ENCODE measurements at places on chromosomes 4 and X.
A peak's percentile ranks its signal among the peaks of the same experiment; 100 is the strongest.

- no peak for DNase-seq
Observed at GRCh38 chrX:133633162-133633561, 217.9 kb upstream of the GPC4 start.

DNA sequence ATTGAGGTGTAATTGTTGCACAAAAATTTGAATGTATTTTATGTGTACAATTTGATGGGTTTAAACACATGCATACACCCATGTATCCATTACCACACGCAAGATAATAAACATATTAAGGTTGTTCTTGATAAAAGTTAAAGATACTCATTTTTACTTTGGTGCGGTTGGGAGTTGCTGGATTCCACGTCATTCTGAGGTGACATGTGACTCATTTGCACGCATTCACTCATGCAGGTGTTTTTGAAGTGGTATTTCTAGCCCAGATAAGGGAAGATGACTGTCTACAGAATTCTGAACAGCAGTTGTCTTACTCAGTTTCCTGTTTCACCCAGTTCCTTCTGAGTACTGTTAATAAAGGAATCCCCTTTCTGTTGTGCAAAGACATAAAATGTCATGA is 142.0 kb downstream of the RTL3 start:
- DNase-seq, result no peak

GRCh38 chr4:84887824-84888223 is 78.7 kb downstream of the WDFY3 start:
- DNase-seq, result no peak

GRCh38 chr4:171639540-171639939 is 173.7 kb upstream of the GALNTL6 start:
- no peak for DNase-seq

DNA sequence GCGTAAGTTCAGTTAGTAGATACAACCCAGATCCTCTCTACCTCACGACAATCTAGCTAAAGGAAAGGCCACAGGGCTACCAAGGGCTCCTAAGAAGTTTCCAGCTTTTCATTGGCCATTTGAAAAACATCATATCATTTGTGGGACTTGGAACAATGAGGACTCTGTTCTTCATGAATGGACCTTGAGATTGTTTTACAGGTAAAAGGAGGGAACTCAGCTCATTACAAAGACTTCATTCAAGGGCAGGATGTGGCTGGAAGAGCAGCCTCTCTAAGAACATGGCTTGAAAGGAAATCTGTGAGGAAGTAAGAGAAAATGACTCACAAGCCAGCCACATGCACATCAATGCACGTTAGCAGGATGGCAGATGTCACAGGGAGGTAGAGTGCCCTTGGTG is 105.9 kb upstream of the SLC7A11 start:
- no peak for DNase-seq

GRCh38 chr4:26299254-26299882 is 21.4 kb upstream of the RBPJ start:
- DNase-seq, result no peak

DNA sequence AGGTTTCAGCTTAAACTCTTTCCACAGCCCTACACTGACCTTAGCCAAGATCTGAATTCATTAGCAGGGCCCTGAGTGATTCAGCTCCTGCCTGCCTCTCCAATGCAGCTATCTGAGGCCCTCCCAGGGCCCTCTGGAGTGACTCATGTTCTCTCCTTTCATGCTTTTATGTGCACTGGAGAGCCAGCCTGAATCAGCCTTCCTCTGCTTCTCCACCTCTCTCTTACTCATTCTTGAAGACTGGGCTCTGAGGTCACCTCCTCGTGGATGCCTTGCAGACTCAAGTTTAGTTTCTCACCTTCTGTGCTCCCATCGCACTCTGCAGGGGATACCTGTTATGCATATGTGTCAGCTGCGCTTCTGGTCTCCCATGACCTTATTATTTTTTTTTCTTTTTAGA is 3.1 kb upstream of the OCIAD2 start:
- no peak for DNase-seq

DNA sequence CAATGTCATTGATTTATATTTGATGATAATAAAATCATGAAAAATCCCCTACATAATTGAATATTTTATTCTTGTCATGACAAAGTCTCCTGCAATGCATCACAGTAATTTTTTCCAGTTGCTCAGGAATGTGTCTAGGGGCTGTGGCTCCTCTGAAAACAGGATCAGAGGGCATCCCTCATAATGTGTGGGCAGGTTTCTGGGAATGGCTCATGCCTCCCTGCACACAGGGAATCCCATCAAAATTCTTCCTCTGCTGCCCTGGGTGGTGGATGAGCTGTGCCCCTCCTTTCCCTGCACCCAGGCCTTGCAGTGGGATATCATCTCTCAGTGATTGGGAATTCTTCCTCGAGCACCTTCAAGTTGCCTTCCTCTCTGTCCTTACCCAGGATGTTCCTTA is 20.4 kb upstream of the PUDP start:
- DNase-seq, result no peak

GRCh38 chrX:11481035-11481434 is 184.7 kb downstream of the ARHGAP6 start:
- DNase-seq, result no peak

- DNase-seq, result no peak
Observed at GRCh38 chrX:68831405-68832100, 2.7 kb downstream of the EFNB1 start.

DNA sequence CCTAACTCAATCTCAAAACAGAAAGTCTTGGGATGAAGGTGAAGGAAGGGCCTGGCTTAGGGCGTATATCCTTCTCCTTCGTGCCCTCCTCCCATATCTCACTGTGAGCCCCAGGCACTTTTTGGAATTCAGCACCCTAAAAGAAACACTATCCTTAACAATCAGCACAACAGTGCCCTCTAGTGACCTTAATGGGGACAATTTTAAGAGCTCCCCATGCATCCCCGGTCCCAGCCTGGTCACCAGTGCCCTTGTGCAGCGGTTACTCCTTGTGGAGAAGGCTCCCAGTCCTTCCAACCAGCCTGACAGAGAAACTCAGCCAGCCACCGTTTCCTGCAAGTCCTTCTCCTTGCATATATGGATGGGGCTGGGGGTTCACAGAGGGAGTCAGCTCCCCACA is 4.2 kb downstream of the PAK3 start:
- peak; percentile 73 for DNase-seq

- no peak for DNase-seq
Observed at GRCh38 chrX:133053861-133054598, 42.9 kb downstream of the USP26 start.

DNA sequence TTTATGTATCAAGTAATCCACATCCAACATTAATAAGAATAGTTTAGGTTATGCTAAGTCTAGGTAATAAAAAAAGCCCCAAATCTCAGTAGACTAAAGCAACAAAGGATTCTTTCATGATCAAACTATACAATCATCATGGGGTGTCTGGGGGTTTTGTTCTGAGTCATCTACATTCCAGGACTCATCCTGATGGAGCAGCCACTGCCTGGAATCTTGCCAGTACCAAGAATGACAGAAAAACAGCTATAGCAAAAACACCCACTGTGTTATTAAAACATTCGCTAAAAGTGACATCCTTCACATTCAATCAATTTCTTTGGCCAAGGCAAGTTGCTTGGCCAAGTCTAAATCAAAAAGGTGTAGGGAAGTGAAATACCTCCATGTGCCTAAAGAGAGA is 3.9 kb upstream of the ARHGEF38 start:
- no peak for DNase-seq

- DNase-seq, result no peak
Observed at GRCh38 chrX:9644335-9644734, 121.3 kb downstream of the GPR143 start.

- no peak for DNase-seq
Observed at GRCh38 chr4:56008206-56008605, 59.5 kb downstream of the CEP135 start.

GRCh38 chr4:144967161-144967560 is 130.8 kb downstream of the ANAPC10 start:
- no peak for DNase-seq

Data from NCI-H1417 (cell line).